ENCODE measurements at places on chromosomes 16 and 17.

GRCh38 chr17:75125984-75126383, 5.6 kb downstream of the NT5C start:
- no peak for DNase-seq

- no peak for DNase-seq
Measured at GRCh38 chr16:84643180-84643583, 5.1 kb upstream of the KLHL36 start.

GRCh38 chr16:24890746-24891145, 45.0 kb downstream of the SLC5A11 start:
- DNase-seq: no peak

DNA sequence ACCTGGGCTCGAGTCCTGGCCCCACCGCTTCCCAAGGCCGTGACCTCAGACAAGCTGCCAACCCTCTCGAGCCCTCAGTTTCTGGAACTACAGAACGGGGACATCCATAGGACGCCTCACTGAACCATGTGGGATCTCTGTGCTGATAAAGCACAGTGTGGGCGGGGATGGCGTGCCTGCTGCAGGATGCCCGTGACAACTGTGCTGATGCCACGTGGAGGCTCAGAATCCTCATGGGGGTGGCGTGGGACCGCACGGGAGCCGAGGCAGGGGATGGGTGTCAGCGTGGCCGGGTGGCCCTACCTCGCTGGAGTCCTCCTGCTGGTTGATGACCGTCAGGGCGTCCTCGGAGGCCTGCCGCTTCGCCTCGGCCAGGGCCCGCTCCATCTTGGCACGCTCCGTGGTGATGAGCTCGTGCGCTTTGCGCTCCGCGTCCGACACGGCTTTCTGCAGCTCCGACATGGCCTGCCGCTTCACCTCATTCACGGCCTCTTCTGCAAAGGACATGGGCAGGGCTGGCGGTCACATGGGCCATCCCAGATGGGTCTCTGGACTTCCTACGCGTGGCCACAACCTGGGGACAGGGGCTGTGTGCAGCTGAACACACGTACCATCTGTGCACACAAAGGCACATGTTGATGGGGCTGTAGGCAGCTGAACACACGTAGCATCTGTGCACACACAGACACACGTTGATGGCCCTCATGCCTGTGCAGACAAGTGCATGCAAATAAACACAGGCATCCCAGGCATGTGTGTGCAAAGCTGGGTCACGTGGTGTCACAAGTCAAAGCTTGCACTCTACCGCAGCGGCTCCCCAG, 12.7 kb upstream of the PABPN1L start:
- DNase-seq: no peak

DNA sequence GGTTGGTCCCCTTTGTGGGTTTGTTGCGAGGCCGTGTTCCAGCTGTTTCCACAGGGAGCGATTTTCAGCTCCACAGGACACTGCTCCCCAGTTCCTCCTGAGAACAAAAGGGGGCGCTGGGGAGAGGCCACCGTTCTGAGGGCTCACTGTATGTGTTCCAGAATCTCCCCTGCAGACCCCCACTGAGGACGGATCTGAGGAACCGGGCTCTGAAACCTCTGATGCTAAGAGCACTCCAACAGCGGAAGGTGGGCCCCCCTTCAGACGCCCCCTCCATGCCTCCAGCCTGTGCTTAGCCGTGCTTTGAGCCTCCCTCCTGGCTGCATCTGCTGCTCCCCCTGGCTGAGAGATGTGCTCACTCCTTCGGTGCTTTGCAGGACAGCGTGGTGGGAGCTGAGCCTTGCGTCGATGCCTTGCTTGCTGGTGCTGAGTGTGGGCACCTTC, 27.3 kb upstream of the STH start:
- no peak for DNase-seq

GRCh38 chr17:48244121-48244711, 136.7 kb downstream of the SNX11 start:
- no peak for DNase-seq

DNA sequence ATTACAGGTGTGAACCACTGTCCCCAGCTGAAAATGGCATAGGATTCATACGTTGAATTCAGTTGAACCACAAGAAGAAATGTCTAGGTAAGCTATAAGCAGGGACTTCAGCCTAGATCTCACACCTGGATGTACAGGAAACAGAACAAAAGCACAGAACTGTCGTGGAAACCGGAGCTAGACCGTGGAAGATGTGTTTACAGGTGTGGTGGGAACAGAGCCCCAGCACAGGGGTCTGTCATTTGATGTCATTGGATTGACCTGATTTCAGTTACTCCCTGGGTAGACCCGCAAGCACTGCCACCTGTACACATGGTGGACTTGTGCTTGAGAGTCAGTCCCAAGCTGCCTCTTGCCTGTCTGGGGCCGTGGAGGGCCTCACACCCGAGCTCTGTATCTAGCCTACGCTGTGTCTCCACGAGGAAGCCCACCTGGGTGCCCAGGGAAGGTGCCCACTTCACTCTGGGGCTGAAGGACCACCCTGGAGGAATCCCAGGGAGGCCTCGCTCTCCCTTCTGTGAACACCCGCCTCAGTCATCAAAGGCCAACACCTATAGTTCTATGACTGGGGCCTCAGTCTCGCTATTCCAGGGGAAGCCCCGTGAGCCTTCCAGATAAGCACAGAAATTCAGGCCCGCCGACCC, 32.2 kb upstream of the MLKL start:
- no peak for DNase-seq

DNA sequence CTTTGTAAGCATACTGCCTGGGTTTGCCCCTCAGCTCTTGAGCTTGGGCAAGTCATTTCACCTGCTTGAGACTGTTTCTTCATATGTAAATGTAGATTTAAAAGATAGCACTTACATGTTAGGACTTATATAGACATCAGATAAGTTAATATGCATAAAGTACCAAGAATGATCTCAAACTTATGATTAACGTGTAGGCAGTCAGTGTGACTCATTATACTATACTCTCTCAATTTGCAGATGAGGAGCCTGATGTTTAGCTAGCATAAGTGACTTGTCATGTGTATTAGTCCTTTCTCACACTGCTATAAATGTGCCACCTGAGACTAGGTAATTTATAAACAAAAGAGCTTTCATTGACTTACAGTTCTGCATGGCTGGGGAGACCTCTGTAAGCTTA, 690.5 kb downstream of the KCNJ2 start:
- no peak for DNase-seq

DNA sequence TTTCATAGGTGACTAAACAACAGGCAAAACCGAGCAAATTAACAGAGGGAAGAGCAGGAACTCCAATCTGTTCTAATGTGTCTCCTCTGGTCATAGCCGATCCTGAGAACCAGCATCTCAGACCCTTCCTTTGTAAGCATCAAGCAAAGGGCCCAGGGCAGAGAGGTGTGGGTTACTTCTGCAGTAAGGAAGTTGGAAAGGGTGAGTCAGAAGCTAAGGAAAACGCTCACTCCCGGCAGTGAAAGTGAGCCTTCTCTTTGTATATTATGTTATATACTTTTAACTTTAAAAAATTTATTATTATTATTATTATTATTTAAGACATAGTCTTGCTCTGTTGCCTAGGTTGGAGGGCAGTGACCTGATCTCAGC, 77.7 kb downstream of the MRM3 start:
- DNase-seq: no peak

DNA sequence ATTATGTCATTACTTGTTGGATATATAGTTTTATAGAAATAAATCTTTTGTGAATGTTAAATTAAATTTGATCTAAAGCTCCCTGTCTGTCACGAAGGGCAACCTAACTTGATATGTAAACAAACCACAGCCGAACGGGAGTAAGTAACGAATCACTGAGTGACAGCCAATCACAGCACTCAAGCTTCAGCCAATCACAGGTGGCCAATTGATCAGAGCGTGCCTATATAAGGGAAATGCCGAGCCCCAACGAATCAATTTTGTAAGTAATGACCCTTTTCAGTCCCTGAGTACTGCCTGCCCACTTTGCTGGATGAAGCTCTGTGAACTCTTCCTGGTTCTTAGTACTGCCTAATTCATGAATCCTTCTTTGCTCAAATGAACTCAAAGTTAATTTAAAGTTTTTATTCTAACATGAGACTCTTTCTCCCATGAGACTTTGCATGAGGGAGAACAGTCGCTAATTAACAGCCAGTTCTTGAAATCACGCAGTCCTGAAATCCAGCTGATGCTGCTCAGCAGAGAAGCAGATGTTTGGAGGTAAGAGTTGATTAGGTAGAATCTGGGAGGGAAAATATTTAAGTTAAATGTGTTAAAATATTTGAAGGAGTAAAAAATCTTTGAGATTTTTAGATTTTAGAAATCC, 302.2 kb downstream of the CNTNAP4 start:
- DNase-seq: no peak

DNA sequence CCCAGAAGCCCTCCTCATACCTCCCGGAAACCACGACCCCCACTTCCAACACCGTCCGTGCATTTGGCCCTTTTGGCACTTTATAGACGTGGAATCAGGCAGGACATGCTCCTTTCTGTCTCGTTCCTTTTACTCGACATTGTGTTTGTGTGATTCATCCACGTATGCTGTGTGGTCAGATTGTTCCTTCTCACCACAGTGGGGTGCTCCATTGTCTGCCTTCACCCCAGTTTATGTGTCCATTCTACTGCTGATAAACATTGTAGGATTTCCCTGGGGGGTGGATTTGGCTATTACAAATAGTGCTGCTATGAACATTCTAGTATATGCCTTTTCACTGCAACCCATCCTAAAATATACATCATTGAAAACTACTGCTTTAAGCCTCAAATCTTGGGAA, 28.9 kb upstream of the RPH3AL start:
- no peak for DNase-seq

GRCh38 chr16:4136229-4136813, 20.1 kb upstream of the ADCY9 start:
- DNase-seq: no peak

GRCh38 chr17:46129302-46129701, 63.9 kb downstream of the KANSL1 start:
- no peak for DNase-seq

GRCh38 chr17:80951121-80952090, 40.2 kb upstream of the CHMP6 start:
- no peak for DNase-seq

- DNase-seq: no peak
Measured at GRCh38 chr17:42132941-42133340, 10.3 kb downstream of the HSPB9 start.

GRCh38 chr17:70168044-70168976, 1.0 kb upstream of the KCNJ2 start:
- DNase-seq: no peak

- no peak for DNase-seq
Measured at GRCh38 chr16:14148569-14148968, 77.5 kb downstream of the MRTFB start.

DNA sequence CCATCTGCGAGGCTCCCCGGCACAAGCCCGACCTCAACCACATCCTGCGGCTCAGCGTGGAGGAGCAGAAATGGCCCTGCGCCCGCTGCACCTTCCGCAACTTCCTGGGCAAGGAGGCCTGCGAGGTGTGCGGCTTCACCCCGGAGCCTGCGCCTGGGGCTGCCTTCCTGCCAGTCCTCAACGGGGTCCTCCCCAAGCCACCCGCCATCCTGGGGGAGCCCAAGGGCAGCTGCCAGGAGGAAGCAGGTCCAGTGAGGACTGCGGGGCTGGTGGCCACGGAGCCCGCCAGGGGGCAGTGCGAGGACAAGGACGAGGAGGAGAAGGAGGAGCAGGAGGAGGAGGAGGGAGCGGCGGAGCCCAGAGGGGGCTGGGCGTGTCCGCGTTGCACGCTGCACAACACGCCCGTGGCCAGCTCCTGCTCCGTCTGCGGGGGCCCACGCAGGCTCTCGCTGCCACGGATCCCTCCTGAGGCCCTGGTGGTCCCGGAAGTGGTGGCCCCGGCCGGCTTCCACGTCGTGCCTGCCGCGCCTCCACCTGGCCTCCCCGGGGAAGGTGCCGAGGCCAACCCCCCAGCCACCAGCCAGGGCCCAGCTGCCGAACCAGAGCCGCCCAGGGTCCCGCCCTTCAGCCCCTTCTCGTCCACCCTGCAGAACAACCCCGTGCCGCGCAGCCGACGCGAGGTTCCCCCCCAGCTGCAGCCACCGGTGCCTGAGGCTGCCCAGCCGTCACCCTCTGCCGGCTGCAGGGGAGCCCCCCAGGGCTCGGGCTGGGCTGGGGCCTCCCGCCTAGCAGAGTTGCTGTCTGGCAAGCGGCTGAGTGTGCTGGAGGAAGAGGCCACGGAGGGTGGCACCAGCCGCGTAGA, 13.1 kb upstream of the PRR35 start:
- no peak for DNase-seq

DNA sequence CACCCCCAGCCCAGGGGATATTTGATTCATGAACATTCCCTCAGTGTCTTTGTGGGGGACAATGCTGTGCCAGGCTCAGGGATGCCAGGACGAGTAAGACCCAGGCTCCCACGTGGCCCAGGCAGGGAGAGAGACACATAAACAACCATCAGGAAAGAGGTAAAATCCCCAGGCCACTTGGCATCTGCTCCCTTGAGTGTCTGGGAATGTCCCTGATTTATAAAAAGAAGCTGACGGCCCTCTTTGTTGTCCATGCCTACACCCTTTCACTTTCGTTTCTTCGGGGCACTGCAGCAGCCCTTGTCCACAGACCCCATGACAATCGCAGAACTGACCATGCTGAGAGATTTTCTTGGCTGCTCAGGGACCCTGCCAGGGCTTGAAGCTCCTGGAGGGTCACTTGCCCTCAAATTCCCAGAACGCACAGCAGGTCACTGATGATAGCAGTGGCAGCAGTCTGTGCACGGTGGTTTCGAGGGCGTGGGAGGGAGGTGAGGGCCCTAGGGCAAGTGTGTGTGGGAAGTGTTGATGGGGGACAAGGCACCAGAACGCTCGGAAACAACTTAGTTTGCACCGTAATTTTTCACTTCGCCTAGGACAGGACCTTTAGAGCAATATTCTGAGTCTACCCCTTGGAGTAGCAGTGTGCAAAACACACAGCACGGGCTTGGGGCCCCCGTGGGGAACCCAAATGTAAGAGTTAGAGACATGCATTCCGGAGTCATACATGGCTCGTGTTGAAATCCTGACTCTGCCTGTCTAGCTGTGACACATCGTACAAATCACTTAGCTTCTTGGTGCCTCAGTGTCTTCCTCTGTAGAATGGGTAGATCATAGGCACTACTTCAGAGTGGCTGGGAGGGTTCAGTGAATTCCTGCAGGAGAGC, 4.7 kb downstream of the NOD2 start:
- DNase-seq: no peak

Data from activated CD4-positive, CD25-positive, alpha-beta regulatory T cell treated with anti-CD3 and anti-CD28 coated beads, Interleukin-2, amount 50 U/mL, for 16 hours (primary cell).